Activated naive CD4-positive, alpha-beta T cell treated with anti-CD3 and anti-CD28 coated beads for 36 hours (primary cell): ENCODE measurements at places on chromosomes 2 and 18.

DNA sequence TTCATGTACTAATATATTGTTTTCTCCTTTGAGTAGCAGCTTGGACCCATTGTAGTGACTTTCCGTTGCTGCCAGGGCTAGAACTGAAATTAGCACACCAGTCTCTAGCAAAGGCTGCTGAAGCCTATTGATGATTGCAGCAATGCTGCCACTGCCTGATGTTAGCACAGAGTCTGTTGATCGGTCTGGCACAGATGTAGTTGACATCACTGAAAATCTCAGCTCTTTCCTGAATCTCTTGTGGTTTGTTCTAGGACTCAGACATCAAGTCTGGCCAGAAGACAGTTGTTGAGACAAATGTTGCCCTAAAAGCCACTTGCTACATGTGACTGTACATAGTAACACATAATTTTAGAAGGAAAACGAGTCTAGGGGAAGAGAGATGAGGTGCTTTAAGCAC is 47.2 kb downstream of the VAPA start:
- DNase-seq = no peak

GRCh38 chr2:186623084-186623483 is 33.2 kb downstream of the ITGAV start:
- no peak for DNase-seq

DNA sequence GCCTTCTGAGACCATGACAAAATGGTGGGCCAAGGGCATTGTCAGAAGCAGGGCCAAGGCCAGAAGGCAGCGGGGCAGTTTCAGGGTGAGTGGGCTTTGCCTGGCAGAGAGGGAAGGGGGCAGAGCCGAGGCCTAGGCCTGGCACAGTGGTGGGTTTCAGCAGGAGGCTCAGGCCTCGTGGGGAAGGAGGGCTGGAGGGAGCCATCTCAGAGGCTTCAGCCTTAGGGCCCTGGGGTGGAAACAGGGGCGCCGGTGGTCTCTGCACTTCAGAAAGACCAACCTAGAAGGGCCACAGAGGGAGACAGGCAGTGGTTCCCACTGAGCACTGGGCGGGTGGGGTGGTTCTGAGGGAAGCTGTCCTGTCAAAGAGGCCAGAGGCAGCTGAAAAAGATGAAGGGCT is 58.0 kb upstream of the SMAD7 start:
- no peak for DNase-seq

- no peak for DNase-seq
Measured at GRCh38 chr18:79366177-79367094, 29.3 kb upstream of the NFATC1 start.

GRCh38 chr2:36450466-36451196 is 95.1 kb downstream of the CRIM1 start:
- DNase-seq = no peak

DNA sequence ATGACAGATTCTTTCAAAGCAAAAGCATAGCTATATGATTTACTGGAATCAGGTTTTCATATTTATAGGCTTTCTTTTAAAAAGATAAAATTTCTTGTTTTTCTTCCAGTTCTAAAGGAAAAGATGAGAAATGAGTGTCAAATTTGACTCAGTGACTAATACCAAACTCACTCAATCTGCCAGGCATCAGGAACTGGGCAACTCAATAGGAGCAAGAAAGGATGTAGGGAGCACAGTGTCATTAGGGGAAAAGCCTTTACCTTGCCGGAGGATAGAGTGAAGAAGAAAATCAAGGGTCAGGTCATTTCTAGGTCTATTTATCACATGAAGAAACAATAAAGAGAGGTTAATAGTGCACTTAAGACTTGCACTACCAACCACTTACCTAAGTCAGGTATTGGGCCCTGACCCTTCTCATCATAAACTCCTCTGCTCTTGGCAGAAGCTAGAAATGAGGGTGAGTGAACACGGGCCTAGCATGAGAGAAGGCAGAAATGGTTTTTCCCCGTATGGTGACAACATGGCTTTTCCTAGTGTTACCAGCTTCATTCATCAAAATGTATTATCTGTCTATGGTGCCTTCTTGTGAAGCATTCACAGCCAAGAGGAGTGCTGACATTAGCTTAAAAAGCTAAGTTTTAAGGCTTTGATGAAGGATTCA is 151.0 kb downstream of the ARHGAP15 start:
- DNase-seq = no peak

GRCh38 chr2:14535156-14535555 is 97.4 kb upstream of the LRATD1 start:
- DNase-seq = no peak

DNA sequence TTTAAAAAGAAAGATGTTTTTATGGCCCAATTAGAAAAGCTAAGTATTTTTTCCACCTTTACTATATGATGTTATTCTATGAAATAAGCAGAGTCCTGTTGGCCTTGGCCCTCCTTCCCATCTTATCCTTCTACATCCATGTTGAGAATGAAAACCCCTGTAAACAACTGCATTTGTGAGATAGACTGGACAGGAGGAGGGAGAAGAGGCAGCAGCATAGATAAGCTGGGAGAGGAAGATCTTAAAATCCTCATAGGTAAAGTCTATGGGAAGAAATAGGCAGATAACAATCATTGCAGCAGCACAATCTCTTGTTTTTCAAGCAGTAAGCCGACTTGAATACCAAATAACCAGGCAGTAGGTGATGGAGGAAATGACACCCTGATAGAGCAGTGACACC is 207.6 kb upstream of the PARD3B start:
- no peak for DNase-seq

DNA sequence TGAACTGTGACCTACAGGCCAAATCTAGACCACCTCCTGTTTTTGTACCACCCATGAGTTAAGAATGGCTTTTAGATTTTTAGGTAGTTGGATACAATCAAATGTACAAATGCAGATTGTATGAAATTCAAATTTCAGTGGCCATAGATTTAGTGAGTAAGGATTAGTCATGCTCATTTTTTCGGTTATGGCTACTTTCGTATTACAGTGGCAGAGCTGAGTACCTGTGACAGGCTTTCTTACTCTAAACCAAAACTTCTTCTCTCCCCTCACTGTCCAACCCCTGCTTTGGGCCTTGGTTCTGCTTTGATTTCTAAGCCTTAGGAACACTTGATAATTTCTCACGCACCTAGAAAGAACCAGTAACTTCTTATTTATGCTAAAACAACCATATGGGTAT is 82.1 kb downstream of the CDC42EP3 start:
- no peak for DNase-seq

DNA sequence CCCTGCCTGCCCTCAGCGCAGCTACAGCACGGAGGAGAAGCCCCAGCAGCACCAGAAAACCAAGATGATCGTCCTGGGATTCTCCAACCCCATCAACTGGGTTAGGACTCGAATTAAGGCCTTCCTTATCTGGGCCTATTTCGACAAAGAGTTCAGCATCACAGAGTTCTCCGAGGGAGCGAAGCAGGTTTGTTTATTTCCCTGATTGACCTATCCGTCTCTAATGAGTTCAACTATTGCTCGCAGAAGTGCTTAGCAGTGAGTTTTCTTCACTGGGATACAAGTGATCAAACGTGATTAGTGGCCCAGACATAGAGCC is 639 bp downstream of the MAIP1 start:
- no peak for DNase-seq

DNA sequence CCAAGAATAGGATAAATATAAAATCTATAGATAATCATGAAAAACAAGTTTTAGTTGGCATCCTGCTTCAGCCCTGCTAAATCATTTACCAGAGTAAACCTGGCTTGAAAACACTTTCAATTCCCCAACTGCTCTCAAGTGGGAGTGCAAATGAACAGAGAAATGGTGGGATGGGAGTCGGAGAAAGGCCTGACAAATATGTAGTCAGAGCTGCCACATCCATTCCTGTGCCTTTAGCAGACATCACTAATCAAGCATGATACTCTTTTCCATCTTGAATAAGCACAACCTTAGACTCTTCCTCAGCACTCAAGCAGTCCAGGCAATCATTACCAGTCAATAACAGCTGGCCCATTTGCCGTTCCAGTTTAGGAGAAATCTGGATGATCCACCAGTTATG is 101.3 kb downstream of the ANKRD44 start:
- DNase-seq = no peak
